ENCODE measurements at places on chromosomes 11 and 22. TPM values are rescaled to one million over a fixed set of nuclear protein-coding genes. Genes with fewer than 3 reads are reported as not detected.

XRCC6 gene
- total RNA-seq: 157 TPM

PANX2 gene
- not detected for total RNA-seq

TMEM9B gene
- 33.6 TPM for total RNA-seq

DDB1 gene
- total RNA-seq: 218 TPM

ZP1 gene
- not detected for total RNA-seq

STK33 gene
- total RNA-seq: 1.2 TPM

VSIG10L2 gene
- total RNA-seq: not detected

UBQLN3 gene
- 0.32 TPM for total RNA-seq

NXPE2 gene
- total RNA-seq: not detected

ZNF214 gene
- not detected for total RNA-seq

PRR33 gene
- total RNA-seq: 0.07 TPM

TH gene
- total RNA-seq: not detected

NRXN2 gene
- not detected for total RNA-seq

VSIG2 gene
- total RNA-seq: 1.7 TPM

ANGPTL5 gene
- total RNA-seq: not detected

CDC45 gene
- 0.38 TPM for total RNA-seq

TTC9C gene
- total RNA-seq: 13.3 TPM

CCDC87 gene
- total RNA-seq: 0.11 TPM

SLC25A45 gene
- total RNA-seq: 24.8 TPM

PATE4 gene
- not detected for total RNA-seq

PEX26 gene
- 35.5 TPM for total RNA-seq

STX5 gene
- total RNA-seq: 53.6 TPM

PRPF19 gene
- 85.6 TPM for total RNA-seq

ZNF202 gene
- total RNA-seq: 15.9 TPM

SLC22A25 gene
- not detected for total RNA-seq

OR52A1 gene
- not detected for total RNA-seq

MRGPRE gene
- total RNA-seq: not detected

SLC1A2 gene
- total RNA-seq: 0.13 TPM

SESN3 gene
- 133 TPM for total RNA-seq

PKDREJ gene
- total RNA-seq: not detected

RCOR2 gene
- not detected for total RNA-seq

KBTBD4 gene
- total RNA-seq: 20.9 TPM

HPX gene
- total RNA-seq: 7.0 TPM

ALKBH3 gene
- 41.4 TPM for total RNA-seq

CAT gene
- total RNA-seq: 36.4 TPM

SLC17A6 gene
- total RNA-seq: not detected

LARGE2 gene
- total RNA-seq: 4.8 TPM

APOL3 gene
- total RNA-seq: 123 TPM

OR5P2 gene
- not detected for total RNA-seq

F2 gene
- not detected for total RNA-seq

HBE1 gene
- total RNA-seq: not detected

Measured in naive thymus-derived CD4-positive, alpha-beta T cell (primary cell).